Thyroid gland (tissue), 4 donors: ENCODE measurements at places on chromosomes 6 and 20. TPM values are rescaled to one million over a fixed set of nuclear protein-coding genes. Genes with fewer than 3 reads are reported as not detected.

- no peak overlapping the region for H3K27ac ChIP-seq
- peaks cover 12% of the 10 kb centered on the region for H3K36me3 ChIP-seq
- no peak for DNase-seq
- H3K4me1 ChIP-seq: no peaks in the 10 kb centered on the region
Measured at GRCh38 chr20:51622004-51622874, 79.7 kb upstream of the NFATC2 start.

DNA sequence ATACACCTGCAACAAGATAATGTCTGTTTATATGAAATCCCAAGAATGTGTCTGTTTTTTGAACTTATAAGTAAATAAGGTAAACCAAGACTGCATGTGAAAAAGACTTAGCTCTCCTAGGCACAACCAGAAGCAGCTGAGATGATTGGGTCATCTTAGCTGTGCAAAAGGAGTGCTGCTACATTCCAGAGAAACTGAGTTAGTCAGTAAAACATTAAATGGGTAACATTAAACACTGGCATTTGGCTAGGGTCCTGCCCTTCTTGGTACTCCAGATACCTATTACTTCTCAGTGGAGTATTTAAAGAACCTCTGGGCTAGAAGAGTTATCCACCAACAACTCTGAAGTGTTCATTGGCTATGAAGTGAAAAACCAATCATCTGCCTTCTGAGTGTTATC lies 47.8 kb downstream of the ILRUN start:
- no peak overlapping the region for H3K4me3 ChIP-seq
- H3K27ac ChIP-seq: no peak overlapping the region
- H3K4me1 ChIP-seq: peaks cover 28% of the 10 kb centered on the region
- DNase-seq: no peak

DNA sequence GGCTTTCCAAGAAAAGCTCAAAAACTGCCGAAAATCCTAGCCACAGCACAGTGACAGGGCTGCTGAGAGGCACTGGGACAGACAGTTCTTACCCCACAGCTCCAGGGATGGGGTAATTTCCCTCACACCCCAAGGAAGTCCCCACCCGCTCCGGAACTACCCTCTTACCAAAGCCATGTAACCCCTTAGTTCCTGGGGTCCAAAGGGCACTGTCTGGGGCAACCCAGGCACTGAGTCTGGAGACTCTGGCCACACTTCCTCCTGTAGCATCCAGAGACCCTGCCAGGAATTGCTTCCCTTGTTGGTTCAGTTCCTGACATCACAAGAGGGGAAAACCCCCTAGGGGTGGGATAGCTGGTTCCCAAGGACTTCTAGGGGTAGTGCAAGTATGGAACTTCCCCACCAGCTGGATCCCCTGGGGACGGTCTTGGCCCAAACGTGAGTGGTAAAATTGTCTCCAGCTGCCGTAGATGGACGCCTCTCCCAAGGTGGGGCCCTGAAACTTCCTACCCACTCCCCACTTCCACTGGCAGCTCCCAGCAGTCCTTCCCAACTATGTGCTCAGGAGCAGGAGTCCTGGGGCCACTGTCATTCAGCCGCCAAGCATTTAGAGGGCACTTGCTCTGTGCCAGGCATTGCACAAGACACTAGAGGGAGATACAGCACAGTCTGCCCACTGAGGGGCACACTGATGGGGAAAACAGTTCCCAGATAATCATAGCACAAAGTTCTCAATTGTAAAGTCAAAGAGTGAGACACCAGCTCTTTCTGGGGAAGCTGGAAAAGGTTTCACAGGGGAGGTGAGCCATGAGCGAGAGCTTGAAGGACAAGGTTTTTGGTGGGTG lies 17.2 kb upstream of the HCK start:
- H3K36me3 ChIP-seq: no peaks in the 10 kb centered on the region
- no peak overlapping the region for H3K4me3 ChIP-seq
- H3K4me1 ChIP-seq: peaks cover 5% of the 10 kb centered on the region
- DNase-seq: no peak
- no peak overlapping the region for H3K27ac ChIP-seq

DNA sequence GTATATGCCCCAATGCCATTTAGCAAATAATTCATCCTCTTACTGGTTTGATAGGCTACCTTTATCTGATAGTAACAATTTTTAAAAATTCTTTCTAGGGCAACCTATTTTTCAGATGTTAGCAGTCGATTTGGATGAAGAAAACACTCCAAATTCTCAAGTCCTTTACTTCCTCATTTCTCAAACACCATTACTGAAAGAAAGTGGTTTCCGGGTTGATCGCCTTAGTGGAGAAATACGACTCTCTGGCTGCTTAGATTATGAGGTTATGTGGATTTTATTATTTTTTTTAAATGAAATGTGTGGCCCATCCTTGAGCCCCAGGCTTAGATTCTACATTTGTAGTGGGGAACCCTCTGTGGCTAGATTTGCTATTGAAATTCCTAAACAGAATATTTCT lies 26.3 kb downstream of the CDH26 start:
- DNase-seq: no peak
- no peaks in the 10 kb centered on the region for H3K4me1 ChIP-seq
- H3K27ac ChIP-seq: no peak overlapping the region
- H3K27me3 ChIP-seq: no peaks in the 10 kb centered on the region
- no peaks in the 10 kb centered on the region for H3K36me3 ChIP-seq

GRCh38 chr6:144820270-144820669 lies 535.1 kb downstream of the UTRN start:
- no peak for DNase-seq
- H3K36me3 ChIP-seq: no peaks in the 10 kb centered on the region
- H3K27ac ChIP-seq: no peak overlapping the region
- H3K4me1 ChIP-seq: no peaks in the 10 kb centered on the region
- no peaks in the 10 kb centered on the region for H3K27me3 ChIP-seq
- H3K4me3 ChIP-seq: no peak overlapping the region

DNA sequence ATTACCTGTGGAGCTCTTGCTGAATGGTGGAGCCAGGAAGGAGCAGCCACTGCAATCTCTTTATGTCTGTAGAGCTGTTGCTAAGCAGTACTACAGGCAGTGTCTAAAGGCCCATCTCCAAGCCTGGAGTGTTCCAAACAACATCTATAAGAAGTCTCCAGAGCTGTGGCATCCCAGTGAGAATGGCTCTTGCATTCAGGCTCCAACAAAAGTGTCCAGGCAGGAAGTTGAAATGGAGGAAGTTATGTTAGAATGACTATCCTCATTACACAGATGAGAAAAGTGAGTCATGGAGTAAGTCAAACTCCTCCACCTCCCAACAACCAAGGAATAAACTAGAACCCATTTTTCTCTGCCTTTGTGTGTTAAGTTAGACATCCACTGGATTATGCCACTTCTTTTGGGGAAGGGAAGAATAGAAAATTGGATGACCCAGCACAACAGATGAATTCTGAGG lies 288.5 kb upstream of the STXBP5 start:
- no peak overlapping the region for H3K4me3 ChIP-seq
- no peaks in the 10 kb centered on the region for H3K36me3 ChIP-seq
- no peaks in the 10 kb centered on the region for H3K27me3 ChIP-seq
- H3K27ac ChIP-seq: no peak overlapping the region

GRCh38 chr6:134111062-134111677 lies 58.7 kb upstream of the SLC2A12 start:
- no peaks in the 10 kb centered on the region for H3K27me3 ChIP-seq
- no peaks in the 10 kb centered on the region for H3K4me1 ChIP-seq
- H3K36me3 ChIP-seq: no peaks in the 10 kb centered on the region

SOX4 gene
- total RNA-seq: 20.7 TPM
